ENCODE measurements at places on chromosomes 7 and 10.

DNA sequence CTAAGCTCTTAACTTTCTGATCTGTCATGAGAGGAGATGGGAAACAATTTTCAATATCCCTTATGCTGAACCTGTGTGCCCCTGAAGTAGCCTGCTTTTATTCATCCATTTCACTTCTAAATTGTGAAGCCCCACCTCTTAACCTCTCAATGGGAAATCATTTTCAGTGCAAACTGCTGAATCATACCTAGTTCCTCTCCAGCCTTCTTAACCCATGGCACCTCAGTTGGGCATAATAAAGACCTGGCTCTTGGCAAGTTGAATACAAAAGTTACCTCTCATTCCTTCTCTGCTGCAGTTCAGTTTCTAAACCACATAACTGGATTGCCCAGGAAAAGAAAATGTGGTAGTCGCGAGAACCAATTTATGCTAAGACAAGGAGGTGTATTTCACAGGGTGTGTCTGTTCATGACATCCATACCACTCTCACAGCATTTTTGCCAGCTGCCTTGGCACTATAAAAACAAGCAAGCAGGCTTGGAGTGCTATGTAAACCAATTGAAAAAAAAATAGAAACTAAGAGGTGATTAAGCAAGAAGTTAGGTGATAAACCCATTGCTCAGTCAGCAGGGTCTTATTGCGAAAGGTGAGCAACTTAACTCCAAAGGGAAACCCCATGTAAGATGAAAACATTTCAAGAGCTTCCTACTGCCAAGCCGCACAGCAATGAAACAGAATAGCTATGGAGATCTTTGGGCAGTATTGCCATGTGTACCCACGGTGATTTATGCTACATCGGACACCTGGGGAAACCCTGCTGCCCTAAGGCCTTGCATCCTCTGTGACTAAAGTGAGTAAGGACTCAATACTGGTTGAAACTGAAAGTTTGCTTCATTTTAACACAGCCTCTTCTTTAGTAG lies 57.0 kb upstream of the DKK1 start:
- no peak for DNase-seq

GRCh38 chr7:82286798-82287140 lies 156.8 kb downstream of the CACNA2D1 start:
- no peak for DNase-seq

DNA sequence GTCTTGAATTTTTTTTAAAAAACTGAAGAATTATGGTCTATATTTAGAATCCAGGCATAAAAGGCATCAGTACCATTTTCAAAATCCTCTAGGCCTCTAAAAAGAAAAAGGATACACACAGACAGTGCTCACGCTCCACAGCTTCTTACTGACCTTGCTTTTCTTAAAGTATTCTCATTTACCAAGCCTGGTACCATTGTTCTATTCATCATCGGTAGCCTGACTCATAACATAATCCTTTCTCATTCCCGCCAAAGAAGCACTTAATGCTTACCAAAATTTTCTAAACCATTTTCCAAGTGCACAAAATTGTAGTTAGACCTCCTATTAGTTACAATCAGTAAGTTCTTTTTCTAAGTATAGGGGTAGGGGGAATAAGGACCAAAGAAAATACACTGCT lies 54.6 kb downstream of the ATE1 start:
- DNase-seq: no peak

- no peak for DNase-seq
Measured at GRCh38 chr7:17279061-17279460, 19.4 kb upstream of the AHR start.

- no peak for DNase-seq
Measured at GRCh38 chr7:157622000-157622399, 285.2 kb downstream of the DNAJB6 start.

- DNase-seq: no peak
Measured at GRCh38 chr7:30771880-30772425, 736 bp downstream of the MINDY4 start.

DNA sequence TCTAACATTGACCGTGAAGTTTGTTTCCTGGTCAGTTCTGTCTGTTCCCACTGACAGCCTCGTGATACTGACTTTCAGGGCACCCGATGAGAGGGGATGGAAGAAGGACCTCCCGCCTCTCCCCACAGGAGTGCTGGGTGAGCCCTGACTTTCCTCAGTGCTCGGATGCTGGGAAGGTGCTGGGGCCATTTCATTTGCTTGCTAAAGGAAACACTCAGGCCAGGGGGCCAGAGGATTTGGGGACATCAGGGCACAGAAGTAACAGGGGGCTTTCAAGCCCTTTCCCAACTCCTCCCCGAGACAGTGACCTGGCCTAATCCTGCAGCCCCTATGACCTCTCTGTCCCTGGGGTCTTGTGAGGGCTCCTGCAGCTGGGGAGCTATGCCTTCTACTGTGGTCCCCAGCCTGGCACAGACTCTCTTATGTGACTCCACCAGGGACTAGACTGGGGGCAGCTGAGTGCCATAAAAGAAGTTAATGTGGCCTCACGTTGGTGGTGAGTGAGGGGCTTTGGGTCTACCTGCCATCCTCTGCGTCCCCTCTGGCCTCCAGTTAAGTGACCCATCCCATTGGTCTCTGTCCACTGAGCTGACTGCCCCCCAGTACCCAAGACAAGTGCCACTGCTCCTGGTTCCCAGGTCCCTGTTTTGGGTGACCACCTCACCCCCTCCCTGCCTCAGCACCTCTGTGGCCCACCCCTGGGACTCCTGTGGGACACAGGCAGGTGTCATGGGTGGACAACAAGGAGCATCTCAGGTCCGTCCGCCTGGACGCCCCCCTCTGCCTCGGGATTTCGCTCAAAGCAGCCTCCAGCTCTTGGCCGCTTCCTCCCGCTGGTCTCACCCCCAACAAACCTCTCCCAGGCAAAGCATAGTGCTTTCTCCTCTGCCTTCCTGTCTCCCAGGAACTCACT lies 33.4 kb upstream of the HSPA12A start:
- no peak for DNase-seq

DNA sequence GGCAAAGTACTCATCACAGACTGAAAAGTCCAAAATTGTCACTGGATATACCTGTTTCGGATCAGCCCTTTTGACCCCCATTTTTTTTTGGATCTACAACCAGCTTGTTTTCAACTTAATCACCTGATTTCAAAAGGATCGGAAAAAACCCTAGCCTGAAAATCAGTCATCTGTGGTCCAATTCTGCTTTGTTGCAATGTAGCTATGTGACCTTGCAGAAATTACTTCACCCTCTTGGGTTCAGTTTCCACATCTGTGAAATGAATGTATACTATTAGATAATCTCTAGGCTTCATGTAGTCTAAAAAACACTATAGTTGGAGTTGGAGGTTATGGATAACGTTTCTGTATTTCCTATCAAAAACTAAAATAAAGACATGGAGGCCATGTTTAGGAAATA lies 37.1 kb downstream of the STEAP4 start:
- DNase-seq: no peak

DNA sequence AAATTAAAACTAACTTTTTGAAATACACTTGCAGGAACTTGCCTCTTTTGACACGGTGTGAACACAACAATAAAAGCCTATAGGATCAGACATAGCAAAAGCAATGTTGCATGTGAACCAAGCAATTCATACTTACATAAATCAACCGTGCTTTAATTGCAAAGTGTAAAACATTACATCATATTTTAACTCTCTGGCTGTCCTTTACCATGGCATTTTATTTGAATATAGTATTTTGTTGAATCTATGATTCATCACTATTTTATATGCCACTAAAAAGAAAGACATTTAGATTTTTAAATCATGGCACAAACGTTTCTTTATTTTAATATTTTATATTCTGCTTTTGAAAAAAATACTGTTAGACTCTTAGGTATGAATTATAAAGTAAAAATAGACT lies 757.0 kb upstream of the KCND2 start:
- no peak for DNase-seq

- DNase-seq: no peak
Measured at GRCh38 chr7:12578930-12579640, 8.6 kb downstream of the SCIN start.

DNA sequence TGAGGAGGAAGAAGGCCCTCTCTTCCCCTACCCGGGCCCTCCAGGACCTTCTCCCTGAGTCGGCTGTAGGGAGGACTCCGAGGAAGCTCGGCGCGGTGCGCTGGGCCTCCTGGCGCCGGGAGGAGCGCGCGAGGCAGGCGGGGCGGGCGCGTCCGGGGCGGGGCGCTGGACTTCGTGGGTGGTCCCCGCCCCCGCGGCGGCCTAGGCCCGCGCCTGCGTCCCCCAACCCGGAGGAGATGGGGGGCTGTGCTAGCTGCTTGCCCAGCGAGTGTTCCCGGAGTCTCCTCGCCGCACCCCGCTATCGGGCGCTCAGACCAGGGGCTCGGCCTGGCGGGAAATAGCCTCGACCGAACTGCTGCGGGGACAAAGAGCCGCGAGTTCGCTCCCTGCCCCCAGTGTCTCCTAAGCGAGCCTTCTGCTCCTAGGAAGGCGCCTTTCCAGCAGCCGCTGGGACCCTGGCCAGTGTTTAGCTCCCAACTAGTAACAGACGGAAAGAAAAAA lies 19.2 kb upstream of the SMO start:
- peak; percentile 67 for DNase-seq

- DNase-seq: no peak
Measured at GRCh38 chr7:16579216-16579615, 52.6 kb downstream of the LRRC72 start.

- no peak for DNase-seq
Measured at GRCh38 chr10:121774404-121774803, 153.4 kb downstream of the ATE1 start.

GRCh38 chr10:16792675-16793074 lies 24.5 kb downstream of the RSU1 start:
- no peak for DNase-seq

DNA sequence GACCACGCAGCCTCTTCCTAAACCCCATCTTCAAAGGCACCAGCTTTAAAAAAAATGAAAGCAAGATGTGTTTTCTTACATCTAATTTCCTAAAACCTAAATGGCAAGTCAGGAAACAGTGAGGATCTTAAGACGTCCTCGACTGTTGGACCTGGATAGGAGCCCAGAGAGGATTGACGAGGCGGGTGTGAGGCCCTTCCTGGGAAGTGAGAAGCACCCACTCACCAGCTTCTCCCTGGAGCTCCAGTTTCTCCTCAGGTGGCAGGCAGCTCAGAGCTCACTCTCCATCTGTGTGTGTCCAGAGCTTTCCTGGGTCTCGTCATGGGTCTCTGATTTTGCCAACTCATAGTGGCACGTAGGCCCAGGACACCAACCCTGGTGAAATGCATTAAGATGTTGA lies 614.0 kb upstream of the AUTS2 start:
- DNase-seq: no peak

All from glutamatergic neuron (in vitro differentiated cells).